ENCODE measurements at places on chromosomes 4 and X. TPM values are rescaled to one million over a fixed set of nuclear protein-coding genes. Genes with fewer than 3 reads are reported as not detected.

The GLRA2 gene
- polyA plus RNA-seq: not detected

The POU4F2 gene
- polyA plus RNA-seq: not detected

The RTL5 gene
- polyA plus RNA-seq: 1.8 TPM

The BEX1 gene
- polyA plus RNA-seq: 170 TPM

The GAGE12E gene
- polyA plus RNA-seq: not detected

The ZNF718 gene
- 0.02 TPM for polyA plus RNA-seq

The ABCE1 gene
- 51.8 TPM for polyA plus RNA-seq

The NIPAL1 gene
- polyA plus RNA-seq: 2.0 TPM

The TMEM144 gene
- polyA plus RNA-seq: not detected

The TSPAN7 gene
- 0.39 TPM for polyA plus RNA-seq

The DTHD1 gene
- not detected for polyA plus RNA-seq

The GRIPAP1 gene
- 66.9 TPM for polyA plus RNA-seq

The MAGEB17 gene
- polyA plus RNA-seq: 0.13 TPM

The RNF212 gene
- 7.0 TPM for polyA plus RNA-seq

The PARM1 gene
- polyA plus RNA-seq: not detected

The CT45A6 gene
- not detected for polyA plus RNA-seq

The DIPK2B gene
- polyA plus RNA-seq: 0.02 TPM

The KLHL5 gene
- 37.0 TPM for polyA plus RNA-seq

The PCDH7 gene
- polyA plus RNA-seq: 0.45 TPM

The TLR1 gene
- polyA plus RNA-seq: not detected

The TEX13D gene
- polyA plus RNA-seq: not detected

The AP1S2 gene
- 21.2 TPM for polyA plus RNA-seq

The DCX gene
- 0.26 TPM for polyA plus RNA-seq

The RBM46 gene
- polyA plus RNA-seq: not detected

The GAGE10 gene
- not detected for polyA plus RNA-seq

The HSPA4L gene
- polyA plus RNA-seq: 1.6 TPM

The RTL9 gene
- polyA plus RNA-seq: 0.02 TPM

The RTL3 gene
- 0.64 TPM for polyA plus RNA-seq

The ARHGAP6 gene
- 0.16 TPM for polyA plus RNA-seq

The KCND1 gene
- 0.99 TPM for polyA plus RNA-seq

The PAGE2 gene
- 4.7 TPM for polyA plus RNA-seq

The DNAAF6 gene
- polyA plus RNA-seq: not detected

The TMSB15C gene
- polyA plus RNA-seq: 2.9 TPM

The ATP2B3 gene
- 0.18 TPM for polyA plus RNA-seq

The MAML3 gene
- 5.6 TPM for polyA plus RNA-seq

The KDR gene
- polyA plus RNA-seq: 0.02 TPM

The TKTL1 gene
- 0.02 TPM for polyA plus RNA-seq

The DGKK gene
- 0.02 TPM for polyA plus RNA-seq

The IRS4 gene
- not detected for polyA plus RNA-seq

The SMIM10L2A gene
- 0.15 TPM for polyA plus RNA-seq

The PASD1 gene
- 0.03 TPM for polyA plus RNA-seq

Measured in SK-N-SH (cell line).